SIG-M5 (cell line): ENCODE measurements at places on chromosomes 11 and 22.

DNA sequence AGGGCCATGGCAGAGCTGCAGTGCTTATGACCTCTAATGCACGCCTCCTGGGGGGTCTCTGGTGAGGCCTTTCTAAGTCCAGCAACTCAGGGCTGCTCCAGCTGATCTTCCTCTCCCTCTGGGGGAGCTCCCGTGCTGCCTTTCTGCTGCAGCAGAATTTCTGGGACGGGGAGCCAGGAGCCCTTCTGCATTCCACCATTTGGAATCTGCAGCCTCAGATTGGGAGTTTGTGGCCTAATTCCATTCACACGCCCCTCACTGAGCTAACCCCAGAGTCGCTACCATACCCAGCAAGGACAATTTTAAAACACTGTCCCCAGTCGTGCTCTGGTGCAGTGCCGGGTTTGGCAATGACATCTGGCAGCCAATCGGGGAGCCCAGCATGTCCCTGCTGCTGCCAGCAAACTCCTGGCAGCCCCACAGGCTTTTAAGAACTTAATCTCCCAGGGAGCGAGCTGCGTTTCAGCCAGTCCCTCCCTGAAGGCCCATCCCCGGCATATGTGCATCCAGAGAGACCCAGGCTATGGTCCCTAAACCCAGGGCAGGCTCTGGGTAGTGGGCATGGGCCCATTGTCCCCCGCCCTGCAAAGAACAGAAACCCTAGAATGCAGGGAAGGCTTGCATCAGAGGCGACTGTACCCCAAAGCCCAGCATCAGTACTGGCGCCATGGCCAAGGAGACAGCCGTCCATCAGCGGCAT, 4.7 kb downstream of the SHANK2 start:
- no peak for DNase-seq

DNA sequence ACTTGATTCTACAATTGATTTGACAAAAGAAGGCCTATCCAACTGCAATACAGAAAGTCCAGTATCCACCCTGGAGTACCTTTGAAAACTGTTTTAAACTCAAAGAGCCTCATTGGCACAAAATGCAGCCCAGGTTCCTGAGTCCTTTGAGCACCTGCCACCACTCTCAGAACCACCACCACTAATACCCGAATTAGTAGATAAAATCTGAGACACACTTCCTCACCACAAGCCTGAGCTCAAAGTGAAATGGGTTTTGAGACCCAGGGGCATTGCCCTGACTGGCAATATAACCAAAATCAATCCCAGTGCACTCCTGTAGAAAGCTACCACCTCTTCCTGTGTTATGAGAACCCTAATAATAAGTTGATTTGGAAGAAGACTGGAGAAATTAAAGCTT, 215.7 kb downstream of the CSNK2A3 start:
- no peak for DNase-seq

DNA sequence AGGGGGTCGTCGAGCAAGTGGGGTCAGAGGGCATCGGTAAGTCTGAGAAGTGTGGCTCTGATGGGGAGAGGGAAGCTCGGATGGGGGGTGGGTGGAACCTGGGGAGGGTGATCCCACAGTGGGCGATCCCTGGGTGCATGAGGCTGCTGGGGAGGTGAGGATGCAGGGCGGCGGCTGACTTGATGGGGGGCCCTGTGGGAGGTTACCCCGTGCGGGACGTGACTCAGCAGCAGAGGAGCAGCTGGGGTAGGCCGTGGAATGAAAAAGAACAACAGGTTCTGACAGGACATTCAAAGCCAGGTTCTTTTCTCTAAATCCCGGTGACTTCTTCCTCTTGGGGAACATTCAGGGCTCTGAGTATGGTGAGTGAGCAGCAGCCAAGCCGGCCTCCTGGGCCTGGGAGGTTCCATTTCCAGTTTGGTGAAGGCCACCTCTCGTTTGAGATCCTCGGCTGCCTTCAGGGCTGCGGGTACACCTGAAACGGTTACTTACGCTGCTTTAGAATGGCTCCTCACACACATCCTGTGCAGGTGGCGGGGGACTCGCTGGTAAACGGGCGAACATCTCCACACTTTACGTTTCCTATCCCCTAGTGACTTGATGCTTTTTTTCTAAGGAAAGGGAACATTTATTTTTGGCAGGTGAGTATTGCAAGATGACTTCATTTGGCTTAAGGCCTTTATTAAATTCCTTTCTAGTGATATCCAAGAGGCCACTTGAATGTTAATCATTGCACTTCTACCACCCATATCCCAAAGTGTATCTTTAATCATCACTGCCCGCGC, 278.2 kb downstream of the TBC1D22A start:
- DNase-seq: no peak

- no peak for DNase-seq
Observed at GRCh38 chr22:39360242-39360641, 10.5 kb downstream of the SYNGR1 start.

DNA sequence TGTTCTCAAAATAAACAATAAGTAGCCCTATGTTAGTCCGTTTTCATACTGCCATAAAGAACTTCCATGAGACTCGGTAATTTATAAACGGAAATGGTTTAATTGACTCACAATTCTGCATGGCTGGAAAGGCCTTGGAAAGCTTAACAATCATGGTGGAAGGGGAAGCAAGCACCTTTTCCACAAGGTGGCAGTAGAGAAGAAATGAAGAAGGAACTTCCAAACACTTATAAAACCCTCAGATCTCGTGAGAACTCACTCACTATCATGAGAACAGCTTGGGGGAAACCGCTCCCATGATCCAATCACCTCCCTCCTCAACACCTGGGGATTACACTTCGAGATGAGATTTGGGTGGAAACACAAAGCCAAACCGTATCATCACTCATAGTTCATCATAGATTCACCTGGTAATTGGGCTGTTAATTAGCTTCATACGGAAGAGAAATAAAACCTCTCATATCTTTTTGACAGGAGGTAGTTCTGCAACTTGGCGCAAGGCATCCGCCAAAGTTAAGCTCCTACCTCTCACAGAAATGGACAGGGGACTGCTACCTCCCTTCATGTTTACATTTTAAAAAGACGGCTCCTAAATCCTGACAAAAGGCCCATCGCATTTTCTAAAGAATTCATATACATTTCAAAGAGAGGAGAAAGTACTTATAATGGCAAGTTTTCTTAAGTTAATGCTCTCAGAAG, 49.0 kb downstream of the MUC15 start:
- DNase-seq: no peak

- DNase-seq: no peak
Observed at GRCh38 chr22:22976033-22976922, 88.7 kb downstream of the IGLL5 start.

DNA sequence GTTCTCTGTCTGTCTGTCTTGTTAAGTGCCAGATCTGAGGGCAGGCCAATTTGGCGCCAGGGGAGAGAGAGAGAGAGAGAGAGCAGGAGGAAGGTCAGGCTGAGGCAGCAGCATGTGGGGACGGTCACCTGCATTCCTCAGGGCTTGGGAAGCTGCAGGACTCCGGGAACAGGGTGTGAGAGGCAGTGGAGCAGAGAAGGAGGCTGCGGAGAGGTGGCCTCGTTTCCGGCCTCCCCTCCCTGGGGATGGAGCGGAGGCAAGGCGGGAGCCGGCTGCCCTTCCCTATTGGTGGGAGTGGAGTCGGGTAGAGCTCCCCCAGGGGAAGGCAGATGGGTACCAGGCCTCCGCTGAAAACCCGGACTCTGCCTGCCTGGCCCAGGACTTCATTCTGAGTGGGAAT, 9.7 kb downstream of the CLMP start:
- DNase-seq: no peak

DNA sequence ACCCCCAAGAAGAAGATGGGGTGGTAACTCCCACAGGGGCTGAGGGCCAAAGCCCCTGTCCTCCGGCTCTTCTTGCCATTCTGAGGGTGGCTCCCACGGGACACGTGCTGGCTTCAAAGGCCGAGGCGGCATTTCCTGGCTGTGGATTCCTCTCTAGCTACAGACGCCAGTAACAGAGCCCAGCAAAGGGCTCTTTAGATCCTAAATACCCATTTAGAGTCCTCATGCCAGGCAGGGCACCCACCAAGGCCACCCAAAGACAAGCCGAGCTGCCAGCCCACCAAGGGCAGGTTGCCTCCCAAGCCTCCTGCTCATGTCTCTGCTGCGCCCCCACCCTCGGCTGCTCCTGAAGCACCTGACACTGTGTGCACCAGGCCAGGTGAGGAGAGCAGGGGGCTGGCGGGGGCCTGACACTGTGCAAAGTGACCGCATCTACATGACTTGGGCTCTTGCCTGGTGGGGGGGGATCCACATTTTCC, 5.7 kb downstream of the LRFN4 start:
- DNase-seq: no peak

GRCh38 chr11:74008373-74009229, at the start of gene UCP3:
Gene UCP3, minus strand, starts transcription at chr11:74009085. Its CDS starts 2,043 bp downstream, at chr11:74007042.
- no peak for DNase-seq

DNA sequence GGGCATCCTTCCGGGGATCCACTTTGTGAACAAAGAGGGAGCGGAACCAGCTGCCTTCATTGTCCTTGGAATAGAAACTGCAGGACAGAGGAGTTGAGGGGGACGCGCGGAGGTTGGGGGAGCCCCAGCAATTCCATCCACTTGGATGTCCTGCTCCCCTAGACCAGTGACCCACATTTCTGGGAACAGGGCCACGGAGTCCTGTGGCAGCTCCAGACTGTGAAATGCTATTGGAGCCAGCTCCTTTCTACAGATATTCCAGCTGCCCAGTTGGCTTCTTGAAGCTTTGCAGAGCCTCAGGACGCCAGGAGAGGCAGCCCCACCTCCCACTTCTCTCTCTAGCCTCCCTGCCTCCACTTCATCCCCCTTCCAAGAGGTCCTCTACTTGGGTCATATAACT, 10.5 kb downstream of the NIPSNAP1 start:
- no peak for DNase-seq

- no peak for DNase-seq
Observed at GRCh38 chr11:2841411-2842190, 44.0 kb downstream of the CDKN1C start.

DNA sequence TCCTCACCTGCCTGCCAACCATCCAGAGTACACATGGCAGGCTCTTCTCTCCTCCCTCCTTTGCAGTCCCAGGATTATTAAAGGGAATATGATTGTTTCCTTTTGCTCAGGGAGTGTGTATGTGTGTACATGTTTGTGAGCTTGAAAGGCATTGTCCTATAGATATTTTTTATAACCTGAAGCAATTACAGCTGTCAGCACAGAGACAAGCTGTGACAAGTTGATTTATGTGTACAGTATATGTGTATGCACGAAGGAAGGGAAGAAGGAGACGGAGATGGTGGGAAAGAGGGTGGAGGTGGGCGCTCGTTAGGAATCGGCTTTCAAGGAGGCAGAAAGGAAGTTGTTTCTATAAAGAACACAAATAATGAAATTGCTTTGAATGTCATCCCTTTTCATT, 537.0 kb downstream of the NTM start:
- DNase-seq: no peak

- DNase-seq: no peak
Observed at GRCh38 chr11:109707411-109707810, 285.4 kb downstream of the C11orf87 start.

DNA sequence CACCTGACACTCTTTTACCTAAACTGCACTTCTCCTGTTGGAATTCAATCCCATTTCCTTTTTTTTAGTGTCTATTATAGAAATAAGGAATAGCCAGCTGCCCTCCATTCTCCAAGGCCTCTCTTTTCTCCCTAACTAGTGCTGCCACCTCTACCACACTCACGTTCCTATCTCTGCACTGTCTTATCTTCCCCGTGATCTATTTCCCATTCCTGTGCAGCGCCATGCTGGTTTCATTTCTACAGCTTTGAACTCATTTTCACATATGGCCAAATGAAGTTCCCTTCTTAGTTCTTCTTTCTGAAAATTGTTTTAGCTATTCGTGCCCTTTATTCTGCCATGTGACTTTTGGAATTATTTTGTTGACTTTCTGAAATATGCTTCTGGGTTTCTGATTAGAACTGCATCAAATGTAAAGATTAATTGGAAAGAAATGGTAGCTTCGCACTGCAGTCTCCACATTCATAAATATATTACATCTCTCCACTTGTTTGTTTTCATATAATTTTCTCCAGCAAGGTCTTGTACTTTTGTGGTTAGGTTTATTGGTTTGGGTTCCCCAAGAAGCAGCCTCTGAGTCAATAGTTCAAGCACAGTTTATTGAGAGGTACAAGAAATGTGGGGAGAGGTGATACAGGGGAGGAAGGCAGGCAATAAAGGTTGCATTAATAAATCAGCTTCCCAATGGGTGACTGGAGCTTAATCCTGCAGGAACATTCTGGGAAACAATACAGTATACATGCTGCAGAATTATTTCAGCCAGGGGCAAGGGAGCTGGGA, 43.7 kb upstream of the DRD2 start:
- DNase-seq: no peak

GRCh38 chr22:44328762-44329161, 16.0 kb upstream of the SHISAL1 start:
- no peak for DNase-seq

DNA sequence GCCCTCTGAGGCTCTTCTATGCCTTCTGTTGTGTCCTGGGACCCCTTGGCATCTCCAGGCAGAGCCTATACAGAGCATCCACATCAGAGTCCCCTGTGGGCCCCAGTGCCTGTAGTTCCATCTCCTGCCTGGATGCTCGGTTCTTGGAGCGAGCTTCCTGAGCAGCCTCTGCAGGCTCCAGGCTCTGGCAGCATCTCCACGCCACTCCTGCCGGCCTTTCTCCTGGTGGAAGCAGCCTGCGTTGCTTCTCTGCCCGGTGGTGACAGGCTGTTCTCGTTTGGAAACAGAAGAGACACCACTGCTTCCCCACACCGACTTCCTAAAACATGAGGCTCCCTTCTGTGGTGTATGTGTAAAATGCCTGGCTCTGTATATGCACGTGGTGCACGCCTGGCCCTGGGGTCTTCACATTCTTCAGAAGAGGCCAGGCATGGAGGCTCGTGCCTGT, 52.8 kb downstream of the BCR start:
- DNase-seq: no peak

- DNase-seq: no peak
Observed at GRCh38 chr11:71502026-71502425, 25.0 kb upstream of the KRTAP5-7 start.

- no peak for DNase-seq
Observed at GRCh38 chr11:8756201-8756600, 73.6 kb downstream of the RPL27A start.

DNA sequence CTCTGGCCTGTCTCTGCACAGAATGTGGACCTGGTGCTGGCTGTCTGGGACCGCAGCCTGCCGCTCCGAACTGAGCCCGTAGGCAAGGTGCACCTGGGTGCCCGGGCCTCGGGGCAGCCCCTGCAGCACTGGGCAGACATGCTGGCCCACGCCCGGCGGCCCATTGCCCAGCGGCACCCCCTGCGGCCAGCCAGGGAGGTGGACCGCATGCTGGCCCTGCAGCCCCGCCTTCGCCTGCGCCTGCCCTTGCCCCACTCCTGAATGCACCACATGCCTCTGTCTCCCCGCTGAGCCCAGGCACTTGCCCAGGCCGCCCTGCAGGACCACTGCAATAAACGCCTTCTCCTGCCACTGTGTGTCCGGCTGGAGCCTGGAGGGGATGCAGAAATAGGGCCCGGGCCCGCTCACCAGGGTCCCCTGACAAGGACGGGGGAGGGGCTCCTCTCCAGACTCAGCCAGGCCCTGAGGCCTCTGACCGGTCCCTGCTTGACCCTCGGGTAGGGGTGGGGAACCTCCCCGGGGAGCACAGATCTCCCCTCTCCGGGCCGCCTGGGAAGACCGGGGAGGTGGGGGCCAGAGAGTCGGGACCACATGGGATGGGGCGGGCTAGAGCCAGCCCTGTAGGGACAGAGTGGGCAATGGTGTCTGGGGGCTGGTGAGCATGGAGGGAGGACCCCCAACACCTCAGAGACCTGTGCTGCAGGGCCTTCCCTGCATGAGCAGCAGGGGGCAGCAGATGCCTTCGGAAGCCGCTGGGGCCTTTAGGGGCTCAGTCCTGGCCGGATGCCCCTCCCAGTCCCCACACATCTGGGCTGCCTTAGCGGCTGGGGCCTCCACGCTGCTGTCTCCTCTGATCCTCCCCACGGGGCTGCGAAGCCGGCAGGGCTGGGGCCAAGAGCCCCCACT, 1.4 kb upstream of the TNNI2 start:
- no peak for DNase-seq
